Liver (tissue), 10 donors: ENCODE measurements at places on chromosomes 2 and 18.

- peaks cover 23% of the 10 kb centered on the region for H3K4me1 ChIP-seq
- H3K27ac ChIP-seq, result peak overlapping the region; percentile 11
- no peak for DNase-seq
- no peaks in the 10 kb centered on the region for H3K27me3 ChIP-seq
- H3K4me3 ChIP-seq, result no peak overlapping the region
Observed at GRCh38 chr18:23539911-23540525, 36.7 kb downstream of the RMC1 start.

DNA sequence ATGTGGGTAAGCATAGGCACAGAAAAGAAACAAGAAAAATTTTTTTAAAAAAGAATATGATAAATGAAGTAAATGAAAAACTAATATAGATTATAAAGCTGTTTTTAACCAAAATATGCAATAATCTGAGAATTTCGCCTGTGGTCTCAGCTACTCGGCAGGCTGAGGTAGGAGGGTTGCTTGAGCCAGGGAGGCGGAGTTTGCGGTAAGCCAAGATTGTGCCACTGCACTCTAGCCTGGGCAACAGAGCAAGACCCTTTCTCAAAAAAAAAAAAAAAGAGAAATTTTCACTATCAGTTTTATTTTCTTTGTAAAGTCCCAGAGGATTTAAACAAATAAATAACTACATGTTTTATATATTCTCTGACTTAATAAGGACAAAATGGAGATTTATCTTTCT, 47.3 kb downstream of the DHX57 start:
- no peak overlapping the region for H3K4me3 ChIP-seq
- no peaks in the 10 kb centered on the region for H3K36me3 ChIP-seq
- no peak overlapping the region for H3K27ac ChIP-seq
- no peak for DNase-seq
- no peaks in the 10 kb centered on the region for H3K4me1 ChIP-seq

GRCh38 chr2:23350792-23351355, 34.1 kb upstream of the KLHL29 start:
- H3K36me3 ChIP-seq, result no peaks in the 10 kb centered on the region
- no peak overlapping the region for H3K4me3 ChIP-seq
- no peaks in the 10 kb centered on the region for H3K4me1 ChIP-seq
- H3K27me3 ChIP-seq, result no peaks in the 10 kb centered on the region
- no peak for DNase-seq
- H3K27ac ChIP-seq, result no peak overlapping the region

- H3K4me3 ChIP-seq, result no peak overlapping the region
- DNase-seq, result no peak
- H3K4me1 ChIP-seq, result peaks cover 1% of the 10 kb centered on the region
- no peaks in the 10 kb centered on the region for H3K27me3 ChIP-seq
- no peak overlapping the region for H3K27ac ChIP-seq
Observed at GRCh38 chr2:16821692-16822091, 156.1 kb upstream of the CYRIA start.

DNA sequence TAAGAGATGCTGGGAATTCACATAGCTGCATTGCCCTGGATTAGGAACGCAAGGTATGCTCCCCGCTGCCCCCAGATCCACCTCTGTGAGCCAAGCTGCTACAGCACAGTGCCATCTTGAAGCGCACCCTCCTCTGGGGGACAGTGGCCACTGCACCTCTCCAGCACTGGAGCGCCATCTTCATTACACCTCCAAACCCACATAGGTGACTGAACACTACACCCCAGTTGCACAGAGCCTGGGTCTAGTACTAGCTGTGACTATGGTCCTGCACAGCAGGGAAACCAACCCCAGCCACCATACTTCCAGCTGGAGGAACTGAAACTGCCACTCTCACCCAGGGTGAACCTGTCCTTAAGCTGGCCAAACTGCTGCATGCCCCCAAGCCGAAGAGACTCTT, 84.6 kb downstream of the TMEM237 start:
- H3K27ac ChIP-seq, result no peak overlapping the region
- H3K27me3 ChIP-seq, result no peaks in the 10 kb centered on the region
- no peaks in the 10 kb centered on the region for H3K4me1 ChIP-seq
- no peaks in the 10 kb centered on the region for H3K36me3 ChIP-seq
- no peak for DNase-seq
- H3K4me3 ChIP-seq, result no peak overlapping the region

- no peaks in the 10 kb centered on the region for H3K27me3 ChIP-seq
- peak overlapping the region; percentile 86 for H3K27ac ChIP-seq
- H3K4me3 ChIP-seq, result no peak overlapping the region
- DNase-seq, result no peak
- peaks cover 1% of the 10 kb centered on the region for H3K36me3 ChIP-seq
- peaks cover 6% of the 10 kb centered on the region for H3K4me1 ChIP-seq
Observed at GRCh38 chr2:134433469-134433868, 179.6 kb downstream of the MGAT5 start.
